Osteoblast (primary cell): ENCODE measurements at places on chromosomes 12 and 14.

DNA sequence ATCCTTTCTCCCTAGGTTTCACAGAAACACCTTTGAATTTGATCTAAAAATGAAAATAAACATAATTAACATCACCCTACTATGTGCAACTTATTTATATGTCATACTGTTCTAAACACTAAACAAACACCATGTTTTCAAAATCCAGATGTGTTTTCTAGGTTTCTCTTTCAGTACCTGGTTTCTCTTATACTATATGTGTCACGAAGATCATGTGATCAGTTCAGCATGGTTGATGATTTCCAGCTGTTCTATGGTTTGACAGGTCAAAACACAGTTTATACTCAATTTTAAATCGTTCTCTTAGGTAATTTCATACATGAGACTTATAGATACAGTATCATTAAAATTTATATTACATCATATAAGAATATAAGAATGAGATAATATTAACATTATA, 373.1 kb downstream of the SOX5 start:
- DNase-seq: no peak

- DNase-seq: no peak
Measured at GRCh38 chr12:29620030-29620429, 122.5 kb upstream of the OVCH1 start.

DNA sequence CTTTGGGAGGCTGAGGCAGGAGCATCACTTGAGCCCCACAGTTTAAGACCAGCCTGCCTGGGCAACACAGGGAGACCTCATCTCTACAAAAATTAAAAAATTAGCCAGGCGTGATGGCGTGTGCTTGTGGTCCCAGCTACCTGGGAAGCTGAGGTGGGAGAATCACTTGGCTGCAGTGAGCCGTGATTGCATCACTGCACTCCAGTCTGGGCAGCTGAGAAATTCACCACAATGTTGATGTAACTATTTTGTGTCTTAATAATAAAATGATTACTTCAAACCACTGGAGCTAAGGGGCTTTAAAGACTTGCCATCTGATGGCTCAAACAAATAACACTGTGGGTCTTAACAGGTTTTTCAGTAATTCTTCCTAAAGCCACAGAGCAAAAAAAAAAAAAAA, 10.8 kb downstream of the ERH start:
- no peak for DNase-seq

DNA sequence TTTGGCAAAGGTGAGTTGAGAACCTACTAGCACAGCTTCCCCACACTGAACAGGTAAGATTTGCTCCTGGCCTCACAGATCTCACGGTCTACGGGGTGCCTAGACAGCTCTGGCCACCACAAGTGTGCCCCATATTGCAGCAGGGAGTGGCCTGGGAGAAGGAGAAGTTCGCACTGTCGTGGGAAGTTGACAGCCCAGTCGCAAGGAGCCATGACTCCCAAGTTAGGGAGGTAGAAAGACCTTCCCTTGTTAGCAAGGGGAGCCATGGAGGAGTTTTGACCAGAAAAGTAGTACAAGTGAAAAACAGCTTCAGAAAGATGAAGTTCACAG, 316.3 kb downstream of the BCL11B start:
- DNase-seq: no peak

DNA sequence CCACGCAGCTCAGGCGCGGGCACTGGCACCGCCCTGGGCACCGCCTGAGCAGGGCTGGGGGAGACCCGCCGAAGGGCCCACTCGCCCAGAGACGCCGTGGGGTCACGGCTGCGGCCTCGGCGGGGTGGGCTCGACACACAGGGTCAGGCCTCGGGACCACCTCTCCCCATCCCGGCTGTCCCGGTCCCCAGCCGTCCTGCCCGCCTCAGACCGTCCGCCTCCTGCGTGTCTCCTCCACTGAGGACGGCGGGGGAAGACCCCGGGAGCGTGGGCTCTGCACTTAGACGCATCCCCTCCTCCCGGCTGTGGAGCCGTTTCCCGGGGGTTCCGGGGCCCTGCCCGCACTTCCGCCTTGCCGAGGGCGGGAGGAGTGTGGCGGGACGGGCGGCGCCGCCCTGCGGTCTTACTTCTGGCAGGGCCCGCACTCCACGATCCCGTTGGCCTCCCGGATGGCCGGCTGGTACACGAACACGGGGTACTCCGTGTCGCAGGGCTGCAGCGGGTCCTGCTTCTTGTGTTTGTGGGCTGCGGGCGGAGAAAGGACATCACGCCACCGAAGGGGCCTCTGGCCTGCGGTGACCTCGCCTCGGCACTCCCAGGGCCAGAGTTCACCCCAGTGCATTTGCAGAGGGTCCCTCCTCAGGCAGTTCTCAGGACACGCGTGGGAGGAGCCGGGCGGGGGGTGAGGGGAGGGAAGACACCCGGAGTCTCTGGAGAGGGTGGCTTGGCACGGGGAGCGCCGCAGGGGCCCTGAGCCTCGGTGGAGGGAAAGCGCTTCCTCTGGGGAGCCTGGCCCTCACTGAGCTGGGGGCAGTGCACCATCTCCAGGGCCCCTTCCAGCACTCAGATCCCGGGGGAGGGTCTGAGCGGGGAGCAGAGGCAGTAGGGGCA, 23.1 kb upstream of the LRTM2 start:
- DNase-seq: no peak

DNA sequence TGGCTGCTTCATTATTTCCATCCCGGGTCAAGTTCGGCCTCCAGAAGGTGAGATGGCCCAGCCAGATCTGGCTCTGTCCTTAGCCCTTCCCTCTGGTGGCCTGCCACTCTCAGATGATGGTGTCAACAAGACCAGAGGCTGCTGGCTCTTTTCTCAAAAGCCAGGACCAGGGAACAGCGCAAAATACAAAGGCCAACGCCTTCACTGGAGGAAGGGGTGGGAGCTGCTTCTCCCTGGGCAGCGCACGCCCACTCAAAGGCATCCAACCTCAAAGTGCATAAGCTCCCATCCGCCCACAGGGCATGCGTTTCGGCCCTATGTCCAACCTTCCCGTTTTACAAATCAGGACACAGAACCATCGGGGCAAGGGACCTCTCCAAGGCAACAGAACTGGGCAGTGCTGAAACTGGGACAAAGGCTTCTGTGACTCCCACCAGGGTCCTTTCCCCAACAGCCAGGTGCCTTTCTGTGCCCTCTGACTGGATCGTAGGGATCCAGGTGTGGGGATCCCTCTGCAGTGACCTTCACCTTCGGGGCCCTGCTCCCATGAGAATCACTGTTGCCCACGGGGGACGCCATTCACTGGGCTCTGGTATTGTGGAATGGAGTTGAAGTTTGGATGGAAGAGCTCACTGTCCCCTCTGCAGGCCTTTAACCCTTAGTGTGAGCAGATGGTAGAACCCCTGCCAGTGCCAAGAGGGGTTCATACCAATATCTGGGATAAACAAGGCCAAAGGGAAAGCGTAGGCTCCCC, 76.8 kb downstream of the NINJ2 start:
- no peak for DNase-seq

GRCh38 chr12:85803923-85804322, 32.3 kb downstream of the RASSF9 start:
- no peak for DNase-seq

DNA sequence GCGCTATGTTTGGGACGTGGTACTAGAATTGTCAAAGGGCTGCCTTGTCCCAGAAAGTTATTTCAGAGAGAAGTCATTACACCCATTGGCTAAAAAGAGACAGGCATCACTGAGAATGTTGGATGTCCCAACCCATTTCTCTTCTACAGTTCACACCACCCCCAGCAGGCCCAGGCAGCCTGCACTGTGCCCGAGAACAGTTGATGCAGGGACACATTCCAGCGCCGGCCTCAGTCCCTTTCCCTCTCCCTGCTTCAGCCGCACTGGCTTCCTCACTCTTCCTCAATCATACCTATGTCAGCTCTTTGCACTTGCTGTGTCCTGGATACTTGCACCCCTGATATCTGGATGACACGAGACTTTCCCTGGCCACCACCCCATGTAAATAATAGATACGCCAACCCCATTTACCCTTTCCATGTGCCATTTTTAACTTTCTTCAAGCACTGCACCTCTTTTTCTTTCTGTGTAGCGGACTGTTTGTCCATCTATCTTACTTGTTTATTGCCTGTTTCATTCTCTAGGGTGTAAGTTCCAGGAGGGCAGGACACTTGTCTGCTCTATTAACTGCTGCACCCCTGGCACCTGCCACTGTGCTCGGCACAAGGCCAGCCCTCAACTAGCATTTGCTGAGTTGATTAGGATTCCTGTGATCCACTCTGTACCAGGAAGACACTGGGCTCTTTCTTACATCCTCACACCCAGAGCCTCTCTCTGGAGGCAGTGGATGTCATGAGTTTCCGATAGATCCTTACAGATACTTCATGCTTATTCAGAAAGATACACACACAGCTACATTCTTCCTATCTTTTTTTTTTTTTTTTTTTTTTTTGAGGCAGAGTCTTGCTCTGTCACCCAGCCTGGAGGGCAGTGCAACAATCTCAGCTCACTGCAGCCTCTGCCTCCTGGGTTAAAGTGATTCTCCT, 76.6 kb upstream of the CEP83 start:
- DNase-seq: no peak

GRCh38 chr12:96858162-96858561, 48.9 kb upstream of the NEDD1 start:
- no peak for DNase-seq

DNA sequence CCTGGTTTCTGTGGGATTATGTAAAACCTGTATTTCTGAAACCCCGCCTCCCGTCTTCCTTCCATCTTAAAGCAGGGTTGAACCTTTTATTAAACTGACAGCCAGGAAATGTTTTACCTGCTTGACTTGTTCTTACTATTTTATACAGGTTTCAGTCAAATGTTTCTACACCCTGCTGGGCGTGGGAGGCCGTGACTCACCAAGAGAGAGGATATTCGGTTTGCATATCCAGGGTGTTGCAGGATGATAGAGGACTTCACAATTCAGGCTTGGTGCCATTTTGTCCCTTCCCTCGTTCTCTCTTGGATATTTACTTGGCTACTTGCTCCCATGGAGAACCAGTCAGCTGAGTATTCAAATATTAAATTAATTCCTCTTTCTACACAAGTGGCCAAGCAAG, 69.7 kb downstream of the ARF6 start:
- DNase-seq: no peak

GRCh38 chr12:4506870-4507269, 31.8 kb upstream of the RAD51AP1 start:
- peak; percentile 79 for DNase-seq

- DNase-seq: no peak
Measured at GRCh38 chr14:79896009-79896408, 315.3 kb downstream of the DIO2 start.

- no peak for DNase-seq
Measured at GRCh38 chr14:85519661-85520305, 10.2 kb upstream of the FLRT2 start.

GRCh38 chr12:110531741-110532333, 29.7 kb downstream of the RAD9B start:
- peak; percentile 42 for DNase-seq

DNA sequence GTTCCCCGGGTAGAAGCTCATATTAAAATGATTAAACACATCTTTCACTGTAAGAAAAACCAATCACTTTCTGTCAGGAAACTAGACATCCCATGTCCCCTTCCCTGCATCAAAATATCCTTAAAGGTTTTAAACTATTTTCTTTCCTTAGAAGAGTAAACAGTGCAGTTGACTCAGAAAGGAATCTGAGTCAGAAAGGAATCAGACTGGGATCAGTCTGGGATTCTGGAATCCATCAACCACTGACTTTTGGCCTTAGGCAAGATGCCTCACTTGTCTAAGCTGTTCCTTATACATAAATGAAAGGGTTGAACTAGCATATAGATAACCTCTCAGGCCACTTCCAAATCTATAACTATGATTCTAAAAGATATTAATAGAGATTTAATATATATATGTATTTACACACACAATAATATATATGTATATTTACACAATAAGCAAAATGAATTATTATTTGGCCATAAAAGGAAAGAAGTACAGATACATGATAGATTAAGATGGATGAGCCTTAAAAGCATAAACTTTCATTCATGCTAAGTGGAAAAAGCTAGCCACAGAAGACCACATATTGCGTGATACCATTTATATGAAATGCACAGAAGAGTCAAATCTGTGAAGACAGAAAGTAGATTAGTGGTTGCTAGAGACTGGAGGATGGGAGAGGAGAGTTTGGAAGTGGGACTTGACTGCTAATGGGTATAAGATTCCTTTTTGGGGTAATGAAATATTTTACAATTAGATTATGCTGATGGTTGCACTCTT, 114.4 kb downstream of the SLC38A1 start:
- DNase-seq: peak; percentile 82

- peak; percentile 96 for DNase-seq
Measured at GRCh38 chr12:57133013-57133569, 4.8 kb downstream of the LRP1 start.

DNA sequence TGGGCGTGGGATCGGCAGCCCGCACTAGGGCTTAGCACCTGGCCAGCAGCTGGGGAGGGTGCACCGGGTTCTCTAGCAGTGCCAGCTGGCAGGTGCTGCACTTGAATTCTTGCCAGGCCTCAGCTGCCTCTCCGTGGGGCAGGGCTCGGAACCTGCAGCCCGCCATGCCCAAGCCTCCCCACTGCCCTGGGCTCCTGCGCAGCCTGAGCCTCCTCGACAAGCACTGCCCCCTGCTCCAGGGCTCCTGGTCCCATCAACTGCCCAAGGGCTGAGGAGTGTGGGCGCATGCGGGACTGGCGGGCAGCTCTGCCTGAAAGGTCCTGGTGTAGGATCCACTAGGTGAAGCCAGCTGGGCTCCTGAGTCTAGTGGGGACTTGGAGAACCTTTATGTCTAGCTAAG, 30.6 kb upstream of the SDR39U1 start:
- no peak for DNase-seq

DNA sequence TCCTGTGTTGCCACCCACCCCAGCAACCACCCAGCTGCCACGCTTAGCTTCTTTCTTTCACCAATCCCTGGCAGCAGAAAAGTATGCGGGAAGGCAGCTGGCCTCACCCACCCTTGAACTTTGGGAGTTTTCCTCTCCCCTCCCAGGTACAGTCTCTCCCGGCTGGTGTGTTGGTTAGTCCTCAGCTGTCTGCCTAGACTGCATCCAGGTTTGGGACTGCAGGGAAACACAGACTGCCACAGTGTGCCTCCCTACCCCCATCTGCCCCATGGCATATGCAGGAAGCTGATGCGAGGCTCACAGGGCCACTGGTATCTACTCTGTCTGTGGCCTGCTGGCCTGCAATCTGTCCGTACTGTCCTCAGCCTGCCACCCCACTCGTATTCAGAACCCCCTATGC, 2.1 kb downstream of the CD9 start:
- DNase-seq: no peak

- no peak for DNase-seq
Measured at GRCh38 chr14:47541662-47542061, 133.7 kb downstream of the MDGA2 start.

- DNase-seq: peak; percentile 81
Measured at GRCh38 chr14:61252369-61253063, 28.6 kb downstream of the TMEM30B start.

DNA sequence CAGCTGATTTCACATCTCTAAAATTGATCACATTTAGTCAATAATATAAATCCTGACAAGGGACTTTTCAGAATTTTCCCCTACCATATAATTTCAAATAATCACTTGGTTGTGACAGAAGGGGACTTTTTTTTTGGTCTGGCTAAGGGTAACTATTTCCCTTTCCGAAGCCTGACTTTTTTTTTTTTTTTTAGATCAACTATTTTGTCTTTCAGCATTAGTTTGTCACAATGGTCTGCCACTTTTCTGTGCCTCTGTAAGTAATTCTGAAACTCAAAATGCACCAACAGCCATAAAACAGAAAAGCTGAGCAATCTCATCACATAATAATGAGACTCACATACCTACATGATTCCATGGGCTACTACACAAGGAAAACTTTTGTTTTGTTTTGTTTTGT, 266.4 kb downstream of the SSPN start:
- no peak for DNase-seq

GRCh38 chr12:117466677-117467362, 105.4 kb upstream of the NOS1 start:
- no peak for DNase-seq
